ENCODE measurements at places on chromosomes 11 and 22. TPM values are rescaled to one million over a fixed set of nuclear protein-coding genes. Genes with fewer than 3 reads are reported as not detected.

CDHR5 gene
- total RNA-seq: not detected

BUD13 gene
- 22.3 TPM for total RNA-seq

FAM180B gene
- not detected for total RNA-seq

OR10D3 gene
- total RNA-seq: not detected

H19 gene
- 19.2 TPM for total RNA-seq

RIMBP3C gene
- under 0.01 TPM for total RNA-seq

UBASH3B gene
- total RNA-seq: 12.7 TPM

KRTAP5-11 gene
- not detected for total RNA-seq

CHEK1 gene
- total RNA-seq: 34.4 TPM

PARVG gene
- total RNA-seq: 0.32 TPM

OR56A1 gene
- total RNA-seq: not detected

SCT gene
- total RNA-seq: not detected

OR5P2 gene
- not detected for total RNA-seq

GRM5 gene
- under 0.01 TPM for total RNA-seq

NCAM1 gene
- total RNA-seq: not detected

GLYATL2 gene
- total RNA-seq: not detected

IFTAP gene
- total RNA-seq: 45.4 TPM

SMC1B gene
- total RNA-seq: not detected

SLC17A6 gene
- total RNA-seq: not detected

ROM1 gene
- total RNA-seq: 5.8 TPM

MMP13 gene
- not detected for total RNA-seq

Data from epithelial cell of umbilical artery (primary cell).